Suppressor macrophage (primary cell): ENCODE measurements at places on chromosomes 2 and 18.

GRCh38 chr2:29520001-29520400 is 401.4 kb downstream of the ALK start:
- DNase-seq: peak; percentile 12

DNA sequence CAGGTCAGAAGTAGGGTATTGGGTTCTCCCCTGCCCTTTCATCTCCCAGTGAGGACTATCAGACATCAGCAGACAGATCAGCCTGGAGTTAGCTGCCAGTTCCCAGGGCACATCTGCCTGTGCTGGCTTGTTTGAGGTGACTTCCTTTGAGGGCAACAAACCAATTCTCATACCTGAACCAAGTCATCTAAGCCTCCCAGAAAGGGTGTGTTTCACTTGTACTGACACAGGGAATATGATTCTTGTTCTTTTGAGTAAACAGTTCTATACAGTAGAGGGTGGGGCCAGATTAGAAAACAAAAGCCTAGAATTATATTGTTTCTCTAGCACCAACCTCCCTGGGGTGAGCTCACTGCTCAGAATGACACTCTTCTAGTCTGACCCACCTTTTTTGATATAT is 591.9 kb downstream of the SLC4A3 start:
- no peak for DNase-seq

DNA sequence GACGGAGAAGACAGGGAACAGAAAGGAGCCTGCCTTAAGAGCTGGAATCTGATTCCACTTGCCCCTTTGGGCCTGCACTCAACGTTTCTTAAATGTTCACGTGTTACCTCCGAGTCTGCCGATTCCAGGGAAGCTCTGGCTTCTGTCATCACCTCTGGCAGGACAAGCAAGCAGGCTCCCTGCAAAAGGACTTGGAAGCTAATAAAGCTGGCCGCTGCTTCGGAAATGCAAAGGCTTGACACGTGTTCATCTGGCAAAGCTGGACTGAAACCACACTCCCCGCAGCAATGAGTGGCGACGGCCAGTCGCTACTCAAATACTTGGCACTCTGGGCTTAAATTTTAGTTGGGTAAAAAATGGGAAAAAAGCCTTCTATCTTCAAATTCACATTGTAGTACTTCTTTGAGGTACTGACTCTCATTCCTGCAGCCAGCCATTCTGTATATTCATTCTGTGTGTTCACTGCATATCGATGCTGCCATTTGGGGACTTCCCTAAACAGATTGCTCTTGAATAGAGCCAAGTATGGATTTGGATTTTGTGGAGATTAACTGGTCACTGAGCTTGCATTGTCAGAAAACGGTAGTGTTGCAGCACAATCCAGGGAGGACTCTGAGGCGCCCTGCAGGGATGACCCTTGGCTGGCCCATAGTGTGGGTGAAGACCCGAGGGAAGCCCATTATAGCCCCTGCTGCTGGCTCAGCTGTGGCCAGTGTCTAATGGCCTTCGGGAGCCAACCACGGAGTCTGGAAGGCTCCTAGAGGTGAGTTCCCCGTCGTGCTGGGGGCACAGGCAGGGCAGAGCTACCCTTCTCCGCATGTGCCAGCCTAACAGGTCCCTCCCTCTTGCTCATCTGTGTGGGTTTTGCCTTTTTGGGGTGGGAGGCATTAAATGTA is 231.5 kb downstream of the PRKCE start:
- DNase-seq: no peak

GRCh38 chr18:50742952-50743351 is 76.9 kb downstream of the MRO start:
- peak; percentile 64 for DNase-seq
